ENCODE measurements at places on chromosomes 4 and X.

DNA sequence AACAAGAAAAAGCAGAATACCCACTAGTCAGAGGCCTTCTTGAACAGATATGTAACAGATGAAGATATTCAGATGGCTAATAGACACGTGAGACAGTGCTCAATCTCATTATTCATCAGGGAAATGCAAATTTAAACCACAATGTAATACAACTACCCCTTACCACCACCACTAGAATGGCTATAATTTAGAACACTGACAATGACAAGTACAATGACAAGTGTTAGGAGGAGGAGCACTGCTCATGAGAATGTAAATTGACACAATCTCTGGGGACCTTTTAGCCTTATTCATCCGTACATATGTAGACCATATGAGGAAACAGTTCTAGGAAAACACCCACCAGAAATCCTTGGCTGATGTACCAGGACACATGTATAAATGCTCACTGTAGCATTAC, 13.1 kb downstream of the ZNF81 start:
- DNase-seq, result no peak

GRCh38 chr4:133186210-133186609, 37.1 kb downstream of the PCDH10 start:
- no peak for DNase-seq

GRCh38 chrX:8244301-8244700, 73.2 kb upstream of the VCX2 start:
- no peak for DNase-seq

DNA sequence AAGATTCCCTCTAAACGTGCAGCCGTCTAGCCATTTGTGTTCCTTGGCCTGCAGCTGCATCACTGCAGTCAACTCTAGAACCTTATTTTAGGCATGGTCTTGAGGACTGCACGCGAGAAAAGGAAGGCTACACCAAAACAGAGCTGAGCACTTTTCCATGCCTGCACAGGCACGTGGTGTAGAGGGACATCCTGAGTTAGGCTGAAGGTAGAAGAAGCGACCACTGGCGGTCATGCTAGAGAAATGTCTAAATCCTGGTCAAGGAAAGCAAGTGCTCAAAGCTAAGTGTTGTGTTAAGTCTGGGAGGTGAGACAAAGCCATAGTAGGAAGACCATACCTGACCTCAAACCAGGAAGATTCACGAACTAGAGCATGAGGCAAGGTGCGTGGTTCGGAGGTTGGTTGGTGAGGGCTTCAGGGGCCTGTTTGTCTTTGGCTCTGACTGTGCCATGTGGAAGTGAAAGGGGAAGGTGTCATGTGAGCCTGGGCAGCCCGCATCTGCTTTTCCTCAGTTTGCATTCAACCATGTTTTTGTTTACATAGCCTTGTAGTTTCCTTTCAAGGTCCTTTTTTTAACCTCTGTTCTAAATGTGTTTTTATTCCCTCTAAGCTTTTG, 203.8 kb downstream of the AASDH start:
- no peak for DNase-seq

- DNase-seq, result no peak
These were observed 562.7 kb downstream of the RPA4 start for GRCh38 chrX:97446298-97446882.

DNA sequence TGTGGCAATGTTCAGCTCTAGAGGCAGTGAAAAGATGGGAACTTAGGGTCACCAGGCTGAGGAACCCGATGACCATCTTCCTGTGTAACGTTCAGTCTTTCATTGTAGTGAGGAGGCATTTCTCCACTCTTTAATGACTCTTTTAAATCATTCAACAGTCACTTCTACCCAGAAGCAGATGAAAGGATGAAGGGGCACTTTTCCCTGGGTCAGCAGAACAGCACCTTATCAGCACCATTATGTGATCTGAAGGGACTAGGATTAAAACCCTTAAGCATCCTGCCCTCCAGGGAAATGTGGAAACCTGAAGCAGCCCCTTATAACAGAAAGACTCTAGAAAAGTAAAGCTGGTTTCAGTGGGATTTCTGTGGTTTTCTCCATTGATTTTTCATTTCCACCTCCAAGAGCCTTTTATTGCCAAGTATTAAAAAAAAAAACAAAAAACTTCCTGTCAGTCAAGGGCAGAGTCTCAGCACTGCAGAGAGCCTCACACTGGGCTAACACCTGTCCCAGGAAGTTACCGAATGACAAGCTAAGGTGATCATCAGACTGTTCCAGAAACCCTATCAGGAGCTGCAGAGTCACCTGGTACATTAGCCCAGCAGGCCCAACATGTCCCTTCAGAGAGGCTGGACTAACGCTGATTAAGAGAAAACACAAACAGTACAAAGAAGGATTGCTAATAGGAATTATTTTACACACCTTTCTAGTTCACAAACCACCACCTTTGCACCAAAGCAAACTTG, 185.9 kb downstream of the SHROOM3 start:
- DNase-seq, result no peak

- no peak for DNase-seq
These were observed 39.1 kb upstream of the PDLIM5 start for GRCh38 chr4:94412658-94413038.

Data from upper lobe of right lung (tissue), 1 donor.